Pulmonary artery endothelial cell (primary cell): ENCODE measurements at places on chromosomes 7 and 10.

DNA sequence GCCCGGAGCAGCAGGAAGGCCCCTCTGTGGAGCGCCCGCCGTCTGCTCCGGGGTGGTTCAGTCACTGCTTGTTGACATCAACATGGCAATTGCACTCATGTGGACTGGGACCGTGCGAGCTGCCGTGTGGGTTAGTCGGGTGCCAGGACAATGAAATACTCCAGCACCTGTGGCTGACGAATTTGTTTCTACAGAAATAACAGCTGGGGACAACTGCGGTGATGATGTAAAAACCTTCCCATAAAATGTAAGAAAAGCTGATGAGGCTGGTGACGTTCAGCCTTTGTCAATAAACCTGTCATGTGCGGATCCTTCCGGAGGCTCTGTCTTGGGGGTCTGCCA, 5.6 kb downstream of the GPER1 start:
- DNase-seq: no peak

- DNase-seq: no peak
Observed at GRCh38 chr7:2701832-2702593, 14.0 kb downstream of the AMZ1 start.

DNA sequence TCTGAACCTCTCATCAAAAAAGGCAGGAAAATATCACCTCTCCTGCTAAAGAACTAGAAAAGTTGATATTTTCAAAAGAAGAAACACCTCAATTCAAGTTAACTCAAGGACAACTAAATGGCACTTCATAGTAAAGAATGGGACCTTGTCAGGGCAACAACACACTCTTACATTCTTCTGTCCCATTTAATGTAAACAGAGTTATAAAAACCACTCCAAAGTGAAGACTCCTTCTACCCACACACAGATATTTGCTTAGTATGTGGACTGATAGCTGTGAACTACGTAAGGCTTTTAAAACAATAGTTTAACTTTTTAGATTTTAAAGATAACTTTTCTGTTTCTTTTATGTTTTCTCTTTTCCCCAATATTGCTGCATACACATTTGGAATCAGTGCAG, 118.3 kb downstream of the ZNF37A start:
- DNase-seq: no peak

DNA sequence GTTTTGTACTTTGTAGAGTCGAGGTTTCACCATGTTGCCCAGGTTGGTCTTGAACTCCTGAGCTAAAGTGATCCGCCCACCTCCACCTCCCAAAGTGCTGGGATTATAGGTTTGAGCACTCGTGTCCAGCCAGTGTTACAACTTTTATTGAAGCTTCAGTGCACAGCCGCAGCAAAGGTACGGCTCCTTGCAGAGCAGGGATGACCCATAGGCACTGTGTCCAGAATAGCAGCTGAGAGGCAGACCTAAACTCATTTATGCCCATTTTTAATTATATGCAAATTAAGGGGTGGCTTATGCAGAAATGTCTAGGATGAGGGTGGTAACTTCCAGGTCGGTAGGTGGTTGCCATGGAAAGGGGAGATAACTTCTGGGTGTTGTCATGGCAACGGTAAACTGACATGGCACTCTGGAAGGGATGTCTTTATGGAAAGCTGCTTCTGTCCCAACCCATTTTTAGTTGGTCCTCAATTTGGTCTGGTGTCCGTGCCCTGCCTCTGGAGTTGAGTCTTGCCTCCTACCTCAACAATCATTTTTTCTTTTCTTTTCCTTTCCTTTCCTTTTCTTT, 22.7 kb downstream of the NYAP1 start:
- no peak for DNase-seq

GRCh38 chr7:158248816-158249215, 338.8 kb downstream of the PTPRN2 start:
- no peak for DNase-seq

- no peak for DNase-seq
Observed at GRCh38 chr10:18099415-18099814, 40.8 kb upstream of the CACNB2 start.

GRCh38 chr7:74063223-74063641, 20.4 kb upstream of the LIMK1 start:
- DNase-seq: no peak

GRCh38 chr10:14571866-14572507, 202.7 kb downstream of the FAM107B start:
- peak; percentile 58 for DNase-seq

- DNase-seq: no peak
Observed at GRCh38 chr7:140521421-140521820, 42.1 kb upstream of the MKRN1 start.

GRCh38 chr7:38321515-38321944, 48.1 kb upstream of the TARP start:
- DNase-seq: no peak

GRCh38 chr10:18767981-18768380, 108.8 kb downstream of the ARL5B start:
- DNase-seq: no peak

DNA sequence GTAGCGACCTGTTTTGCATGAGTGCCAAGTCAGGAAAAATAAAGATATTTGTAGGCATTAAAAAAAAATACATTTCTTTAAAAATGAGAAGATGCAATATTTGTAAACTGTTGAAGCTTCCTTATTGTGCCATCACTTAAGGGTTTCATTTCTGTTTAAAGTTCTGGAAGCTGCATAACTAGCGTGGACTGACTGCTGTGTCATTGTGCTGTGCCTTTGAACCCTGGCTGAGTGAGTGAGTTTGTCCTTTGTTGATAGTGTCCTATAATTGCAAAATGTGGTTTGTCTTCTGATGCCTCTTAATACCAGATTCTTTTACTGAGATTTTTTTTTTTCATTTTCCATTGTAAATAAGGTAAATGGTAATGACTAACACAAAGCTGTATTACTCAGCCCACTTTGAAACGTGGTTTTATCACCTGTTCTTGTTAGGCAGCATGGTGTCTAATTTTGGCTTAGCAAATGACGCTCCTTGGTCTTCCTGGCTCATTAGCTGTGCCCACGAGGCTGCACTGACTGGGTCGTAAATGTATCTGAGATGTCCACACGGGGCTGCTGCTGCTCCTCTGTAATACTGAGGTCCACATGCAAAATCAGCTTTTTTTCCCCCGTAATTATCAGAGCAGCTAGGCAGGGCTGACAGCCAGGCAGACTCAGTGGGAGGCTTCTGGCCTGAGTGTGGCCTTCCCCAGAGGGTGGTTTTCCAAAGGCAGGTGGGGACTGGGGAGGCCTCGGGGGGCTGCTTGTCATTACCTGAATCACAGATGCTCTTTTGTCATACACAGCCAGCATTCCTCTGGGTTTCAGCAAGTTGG, 14.8 kb downstream of the ZSCAN25 start:
- no peak for DNase-seq

DNA sequence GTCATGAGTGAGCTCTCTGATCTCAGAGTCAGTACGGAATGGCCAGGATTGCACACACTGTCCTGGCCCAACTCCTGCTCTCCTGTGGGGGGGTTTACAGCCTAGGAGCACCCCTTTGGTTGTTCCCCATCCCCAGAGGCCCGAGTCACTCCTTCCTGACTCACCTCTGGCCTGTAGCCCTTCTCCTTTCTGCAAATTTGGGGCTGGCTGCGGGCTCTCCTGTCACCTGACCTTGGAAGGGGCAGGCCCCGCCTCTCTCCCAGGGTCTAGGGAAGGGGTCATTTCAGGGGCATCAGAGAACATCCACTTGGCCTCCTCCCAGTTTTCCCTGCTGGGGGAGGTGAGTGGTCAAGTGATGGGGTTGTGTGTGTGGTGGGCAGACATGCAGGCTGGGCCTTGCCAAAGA, 1.7 kb downstream of the NYAP1 start:
- no peak for DNase-seq

- no peak for DNase-seq
Observed at GRCh38 chr7:126211875-126212274, 1040.9 kb downstream of the GRM8 start.

DNA sequence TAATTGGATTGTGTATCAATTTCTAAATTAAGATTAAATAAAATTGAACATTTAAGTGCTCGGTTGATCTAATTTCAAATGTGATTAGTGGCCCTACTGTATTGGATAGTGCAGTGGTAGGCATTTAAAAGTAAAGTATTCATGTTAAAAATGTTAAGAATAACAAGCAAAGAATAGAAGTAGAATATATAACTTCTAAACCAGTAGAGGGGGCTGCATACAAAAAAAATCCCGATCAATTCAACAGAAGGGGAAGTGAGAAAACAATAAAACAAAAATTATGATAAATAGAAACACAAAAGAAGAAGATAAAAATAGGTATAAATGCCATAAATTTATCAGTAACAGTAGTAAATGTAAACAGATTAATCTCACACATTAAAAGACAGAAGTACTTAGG, 24.9 kb upstream of the WDFY4 start:
- no peak for DNase-seq

DNA sequence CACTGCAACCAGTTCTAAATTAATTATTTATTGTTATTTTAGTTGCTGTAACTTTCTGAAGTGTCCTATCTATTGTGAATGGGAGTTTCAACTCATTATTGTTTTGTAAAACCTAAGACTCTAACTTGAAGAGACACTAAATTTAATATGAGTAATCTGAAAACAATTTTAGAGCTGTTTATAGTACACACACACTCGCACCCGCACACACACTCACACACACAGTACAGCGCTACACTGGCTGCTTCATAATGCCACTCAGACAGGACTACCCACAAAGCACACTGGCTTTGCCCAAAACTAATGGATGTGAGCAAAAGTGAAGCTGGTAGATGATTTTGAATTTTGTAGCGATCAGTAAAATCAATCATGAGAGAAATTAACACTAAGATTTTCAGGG, 238.9 kb upstream of the ETV1 start:
- DNase-seq: no peak

GRCh38 chr10:22670788-22671187, 43.6 kb downstream of the PIP4K2A start:
- DNase-seq: no peak

DNA sequence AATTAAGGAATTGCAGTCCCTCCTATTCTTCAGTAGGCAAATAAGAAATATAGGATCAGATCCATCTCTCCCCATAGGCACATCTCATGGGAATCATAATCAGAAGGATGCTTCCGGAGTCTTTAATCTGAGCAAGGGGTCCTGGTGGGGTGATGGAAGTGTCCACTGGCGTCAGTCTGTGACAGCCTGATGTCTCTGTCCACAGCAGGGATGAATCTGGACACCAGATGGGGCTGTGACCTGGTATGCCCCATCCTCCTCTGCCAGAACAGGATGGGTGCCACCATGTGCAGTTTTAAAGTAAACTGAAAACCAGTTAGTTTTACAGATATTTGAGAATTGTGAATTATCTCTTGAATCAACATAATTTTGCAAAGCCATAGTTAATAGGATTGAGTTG, 148.7 kb downstream of the C1GALT1 start:
- no peak for DNase-seq

DNA sequence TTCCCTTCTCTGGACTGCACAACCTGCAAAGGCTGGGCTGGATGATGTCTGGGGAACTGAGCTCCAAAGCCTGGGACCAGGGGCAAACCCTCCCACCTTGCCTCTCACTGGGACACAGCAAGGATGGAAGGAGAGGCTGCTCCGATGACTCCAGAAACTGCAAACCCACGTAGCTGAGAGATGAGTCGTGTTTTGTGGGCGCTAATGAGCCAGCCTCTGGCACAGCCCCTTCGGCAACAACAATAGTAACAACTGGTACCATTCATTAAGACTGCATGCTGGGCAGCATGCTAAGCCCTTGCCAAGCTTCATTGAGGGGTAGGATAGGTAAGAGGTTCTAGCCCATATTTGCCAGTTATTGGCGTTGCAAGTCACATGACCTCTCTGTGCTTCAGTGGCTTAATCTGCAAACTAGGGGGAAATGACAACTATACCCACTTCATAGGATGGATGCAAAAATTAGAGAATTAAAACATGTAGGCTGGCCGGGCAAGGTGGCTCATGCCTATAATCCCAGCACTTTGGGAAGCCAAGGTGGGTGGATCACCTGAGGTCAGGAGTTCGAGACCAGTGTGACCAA, 145.9 kb downstream of the SH3PXD2A start:
- no peak for DNase-seq

DNA sequence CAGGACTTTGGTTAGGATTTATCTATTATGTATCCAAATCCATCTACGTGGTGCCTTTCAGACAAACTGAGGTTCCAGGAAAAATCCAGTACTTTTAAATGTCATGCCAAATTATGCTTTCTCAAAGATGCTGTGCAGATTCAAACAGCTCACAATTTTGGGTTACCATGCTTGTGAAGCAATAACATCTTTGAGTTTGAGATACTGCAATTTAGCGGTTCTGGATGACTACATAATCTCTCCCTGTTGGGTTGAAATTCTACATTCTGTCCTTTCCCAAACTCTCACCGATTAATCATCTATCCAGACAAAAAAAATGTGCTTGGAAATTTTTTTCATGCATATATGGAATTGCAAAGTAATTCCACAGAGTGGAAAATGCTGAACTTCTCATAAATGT, 3.5 kb downstream of the RHOBTB1 start:
- DNase-seq: no peak

DNA sequence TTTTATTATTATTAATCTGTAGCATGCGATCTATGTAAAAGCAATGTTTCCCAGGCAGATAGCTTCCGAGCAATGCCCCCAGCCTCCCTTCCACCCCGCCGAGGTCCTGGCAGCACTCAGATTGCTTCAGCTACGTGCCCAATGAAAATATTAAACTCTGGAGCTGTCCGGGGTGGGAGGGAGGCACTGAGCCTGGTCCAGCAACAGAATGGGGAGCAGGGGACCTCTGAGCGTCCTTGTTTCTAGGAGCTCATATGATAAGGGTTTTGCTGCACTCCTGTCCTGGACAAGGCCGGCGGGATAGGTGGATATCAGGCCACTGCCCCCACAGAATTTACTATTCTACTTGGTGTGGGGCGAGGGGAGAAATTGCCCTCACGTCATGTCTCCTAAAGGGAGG, 44.5 kb upstream of the CDK1 start:
- DNase-seq: no peak

GRCh38 chr7:118949031-118949430, 724.5 kb downstream of the ANKRD7 start:
- no peak for DNase-seq

DNA sequence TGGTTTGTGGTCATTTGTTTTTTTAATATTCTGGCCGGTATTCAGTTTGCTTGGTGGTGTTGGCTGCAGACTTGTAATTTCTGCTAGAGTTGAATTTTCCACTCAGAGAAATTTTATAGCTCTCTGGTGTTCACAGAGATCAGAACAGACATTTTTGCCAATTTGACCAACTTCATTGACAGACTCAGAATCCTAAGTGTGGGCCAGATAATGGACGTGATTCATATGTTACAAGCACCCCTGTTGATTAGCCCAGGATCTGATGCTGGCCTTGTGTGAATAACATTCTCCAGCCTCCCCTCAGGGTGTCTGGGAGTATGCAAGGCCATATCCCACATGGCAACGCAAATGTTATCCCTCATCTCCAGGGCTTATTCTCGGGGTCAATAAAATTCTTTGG, 283.8 kb downstream of the C7orf25 start:
- DNase-seq: no peak
